ENCODE measurements at places on chromosomes 7 and 10.
A peak's percentile ranks its signal among the peaks of the same experiment; 100 is the strongest.

DNA sequence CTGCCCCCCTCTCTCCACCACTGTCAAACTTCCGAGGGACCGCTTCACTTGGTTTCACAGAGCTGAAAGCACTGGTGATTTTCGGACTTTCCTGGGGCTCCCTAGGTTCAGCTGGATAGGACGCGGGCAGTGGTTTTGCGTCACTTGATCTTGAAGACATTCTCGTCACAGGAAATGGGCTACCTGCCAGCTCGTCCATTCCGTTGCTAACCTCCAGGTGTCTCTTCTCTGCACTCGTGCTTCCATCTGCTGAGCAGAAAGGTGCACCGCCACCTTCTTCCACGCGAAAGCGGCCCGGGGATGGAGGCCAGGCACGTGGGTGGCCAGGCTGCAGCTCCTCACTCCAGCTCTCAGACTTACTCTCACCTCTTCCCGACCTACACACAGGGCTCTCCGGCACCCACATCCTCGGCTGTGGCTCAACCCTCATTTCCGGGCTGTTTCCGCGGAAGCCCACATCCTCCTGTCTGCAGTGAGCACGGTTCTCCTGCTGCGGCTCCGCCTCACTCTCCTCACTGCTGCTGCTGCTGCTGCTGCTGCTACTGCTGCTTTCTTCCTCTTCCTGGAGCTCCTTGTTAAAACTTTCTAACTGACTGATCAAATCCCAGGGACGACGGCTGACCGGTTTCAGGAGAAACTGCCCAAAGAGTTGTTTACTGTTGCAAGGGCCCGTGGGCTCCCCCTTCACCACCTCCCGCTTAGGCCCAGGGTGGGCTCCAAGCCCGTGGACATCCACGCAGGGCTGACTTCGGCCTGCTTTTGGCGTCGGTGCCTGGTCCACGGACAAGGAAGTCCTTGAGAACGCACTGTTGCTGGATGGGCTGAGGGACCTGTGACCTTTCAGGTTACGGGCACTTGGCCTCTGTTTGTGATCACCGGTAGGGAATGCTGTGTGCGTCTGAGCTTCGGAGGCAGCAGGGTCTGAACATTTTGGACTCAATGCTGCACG, 32.1 kb downstream of the JCAD start:
- DNase-seq, result no peak

DNA sequence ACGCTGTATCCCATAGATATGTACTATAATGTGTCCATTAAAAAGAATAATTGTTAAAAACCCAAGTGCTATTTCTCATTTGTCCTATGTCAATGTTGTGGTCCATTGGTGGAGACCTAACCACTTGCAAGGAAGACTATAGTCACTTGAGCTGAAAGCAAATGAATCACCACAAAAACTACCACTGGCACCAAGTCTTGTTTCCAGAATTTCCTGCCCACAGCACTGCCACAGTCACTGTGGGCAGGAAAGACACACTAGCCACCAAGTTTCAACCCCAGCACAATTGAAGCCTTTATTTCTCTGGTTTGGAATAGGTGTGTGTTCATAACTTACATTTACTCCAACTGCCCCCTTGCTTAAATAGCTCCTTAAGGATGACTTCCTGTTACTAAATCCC, 12.4 kb downstream of the DIP2C start:
- no peak for DNase-seq

DNA sequence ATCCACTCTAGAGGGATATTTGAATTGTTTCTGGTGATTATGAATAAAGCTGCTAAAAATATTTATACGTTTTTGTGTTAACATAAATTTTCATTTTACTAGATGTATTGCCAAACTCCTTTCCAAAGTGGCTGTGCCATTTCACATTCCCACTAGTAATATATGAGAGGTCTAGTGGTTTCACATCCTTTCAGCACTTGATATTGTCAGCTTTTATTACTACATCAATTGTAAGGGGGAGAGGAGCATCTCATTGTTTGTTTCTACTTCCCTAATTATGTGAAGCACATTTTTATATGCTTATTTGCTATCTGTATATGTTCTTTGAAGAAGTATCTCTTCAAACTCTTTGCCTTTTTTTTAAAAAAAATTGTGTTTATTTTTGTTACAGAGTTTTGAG, 184.5 kb downstream of the ADK start:
- DNase-seq, result no peak

GRCh38 chr10:60209874-60210570, 179.7 kb downstream of the ANK3 start:
- no peak for DNase-seq

- DNase-seq, result no peak
These were observed 14.4 kb upstream of the STARD3NL start for GRCh38 chr7:38163671-38164070.

DNA sequence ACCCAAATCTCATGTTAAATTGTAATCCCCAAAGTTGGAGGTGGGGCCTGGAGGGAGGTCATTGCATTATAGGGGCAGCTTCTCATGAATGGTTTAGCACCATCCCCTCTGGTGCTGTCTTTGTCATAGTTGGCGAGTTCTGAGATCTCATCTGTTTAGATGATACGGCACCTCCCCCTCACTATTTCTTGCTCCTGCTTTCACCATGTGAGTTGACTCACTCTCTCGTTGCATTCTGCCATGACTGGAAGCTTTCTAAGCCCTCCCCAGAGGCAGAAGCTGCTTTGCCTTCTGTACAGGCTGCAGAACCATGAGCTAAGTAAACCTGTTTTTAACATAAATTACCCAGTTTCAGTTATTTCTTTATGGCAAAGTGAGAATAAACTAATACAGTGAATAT, 18.9 kb upstream of the ZNF138 start:
- DNase-seq, result peak; percentile 7

GRCh38 chr10:15744217-15744865, 24.6 kb upstream of the ITGA8 start:
- DNase-seq, result peak; percentile 56

DNA sequence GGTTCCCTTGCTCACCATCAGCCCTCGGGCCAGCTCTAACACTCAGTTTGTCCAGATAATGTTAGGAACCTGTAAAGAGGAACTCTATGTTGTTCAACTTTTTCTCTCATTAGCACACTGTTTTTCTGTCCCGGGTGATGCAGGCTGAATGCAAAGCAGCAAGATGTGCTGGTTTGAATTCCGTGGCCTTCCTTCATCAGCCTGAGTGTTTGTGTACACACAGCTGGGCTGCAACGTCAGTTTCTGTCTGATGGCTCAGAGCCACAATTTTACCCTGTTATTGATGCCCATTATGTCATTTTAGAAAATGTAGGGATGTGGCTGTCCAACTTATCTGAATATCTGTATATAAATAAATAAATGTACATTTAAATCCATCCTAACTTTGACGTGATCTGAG, 152.0 kb downstream of the PLPP4 start:
- no peak for DNase-seq

DNA sequence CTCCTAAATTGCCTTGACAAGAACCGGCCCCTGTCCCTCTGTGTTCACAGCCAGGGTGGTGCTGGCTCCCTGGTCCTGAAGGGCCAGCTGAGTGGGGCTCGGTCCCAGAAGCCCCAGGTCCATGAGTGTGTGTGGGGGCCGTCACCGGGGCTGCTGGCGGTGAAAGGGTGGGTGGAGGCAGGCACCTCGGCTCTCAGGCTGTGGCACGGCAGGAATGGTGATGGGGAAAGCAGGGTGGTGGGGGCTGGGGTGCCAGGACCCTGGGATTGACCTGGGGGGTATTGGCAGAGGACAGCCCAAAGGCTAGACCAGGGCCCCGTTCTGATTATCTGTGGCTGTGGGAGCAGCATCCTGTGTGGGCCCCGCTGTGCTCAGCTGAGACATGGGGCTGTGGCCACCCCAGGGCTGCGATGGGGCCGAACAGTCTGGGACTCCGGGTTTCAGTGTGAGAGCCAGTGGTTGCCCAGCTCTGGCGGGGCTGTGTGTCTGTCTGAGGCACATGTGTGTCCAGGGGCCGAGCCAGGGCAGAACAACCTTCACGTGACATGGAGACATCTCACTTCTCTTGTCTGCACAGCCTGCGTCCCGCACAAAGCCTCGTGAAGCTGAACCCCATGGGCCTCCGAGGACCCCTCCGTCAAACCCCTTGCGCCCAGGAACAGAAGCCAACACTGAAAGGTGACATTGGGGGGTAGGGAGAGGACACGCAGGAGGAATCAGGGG, 144.2 kb downstream of the ELFN1 start:
- DNase-seq, result no peak

GRCh38 chr7:144907577-144907976, 71.7 kb upstream of the TPK1 start:
- no peak for DNase-seq

- DNase-seq, result peak; percentile 20
These were observed 147.6 kb downstream of the GPR85 start for GRCh38 chr7:112938863-112939573.

DNA sequence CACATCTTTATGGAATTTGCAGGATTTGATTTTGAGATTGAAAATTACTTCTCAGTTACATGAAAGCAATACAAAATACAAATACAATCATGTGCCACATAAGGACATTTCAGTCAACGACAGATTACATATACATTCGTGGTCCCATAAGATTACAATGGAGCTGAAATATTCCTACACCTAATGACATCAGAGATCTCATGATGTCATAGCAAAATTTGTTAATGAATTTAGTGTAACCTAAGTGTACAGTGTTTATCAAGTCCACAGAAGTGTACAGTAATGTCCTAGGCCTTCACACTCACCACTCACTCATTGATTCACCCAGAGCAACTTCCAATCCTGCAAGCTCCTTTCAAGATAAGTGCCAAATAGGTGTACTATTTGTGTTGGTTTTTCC, 126.5 kb downstream of the GPAM start:
- DNase-seq, result no peak

- DNase-seq, result no peak
These were observed 200.5 kb upstream of the HPS1 start for GRCh38 chr10:98646998-98647917.

GRCh38 chr10:79170993-79171392, 102.2 kb downstream of the ZMIZ1 start:
- DNase-seq, result no peak

- peak; percentile 14 for DNase-seq
These were observed 58.8 kb upstream of the LANCL2 start for GRCh38 chr7:55306331-55306730.

- no peak for DNase-seq
These were observed 2.0 kb upstream of the ATRNL1 start for GRCh38 chr10:115091161-115091560.

- no peak for DNase-seq
These were observed 506.5 kb upstream of the SEMA3D start for GRCh38 chr7:85693326-85693725.

DNA sequence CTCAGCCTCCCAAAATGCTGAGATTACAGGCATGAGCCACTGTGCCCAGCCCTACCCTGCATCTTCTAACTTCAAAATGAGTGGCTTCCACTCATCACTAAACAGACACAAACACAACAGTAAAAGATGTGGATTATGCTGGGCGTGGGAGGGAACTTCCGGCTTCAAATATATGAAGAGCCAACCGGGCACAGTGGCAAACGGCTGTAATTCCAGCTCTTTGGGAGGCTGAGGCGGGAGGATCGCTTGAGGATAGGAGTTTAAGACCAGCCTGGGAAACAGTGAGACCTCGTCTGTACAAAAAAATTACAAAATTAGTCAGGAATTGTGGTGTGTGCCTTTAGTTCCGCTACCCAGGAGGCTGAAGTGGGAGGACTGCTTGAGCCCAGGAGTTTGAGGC, 92.2 kb upstream of the GNA12 start:
- DNase-seq, result no peak

GRCh38 chr7:73918926-73919693, 58.2 kb downstream of the TMEM270 start:
- no peak for DNase-seq

DNA sequence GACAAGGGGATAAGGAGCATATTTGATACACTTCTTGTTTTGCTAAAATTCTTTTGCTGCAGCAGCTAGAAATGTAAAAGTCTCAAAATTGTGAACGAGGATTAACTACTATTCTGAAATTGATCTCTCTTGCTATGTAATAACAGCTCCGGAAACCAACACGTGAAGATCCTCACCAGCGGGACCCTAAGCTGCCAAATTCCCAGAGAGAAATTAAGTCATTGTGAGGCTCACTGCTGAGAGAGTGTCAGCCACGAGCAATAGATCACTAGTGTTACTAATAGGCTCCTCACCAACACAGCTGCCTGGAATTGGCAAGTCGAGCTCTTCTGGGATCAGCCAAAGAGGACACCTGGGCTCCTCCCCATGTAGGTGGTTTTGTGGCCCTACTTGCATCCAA, 5.6 kb upstream of the VWA2 start:
- no peak for DNase-seq

- DNase-seq, result no peak
These were observed 94.8 kb upstream of the ZNF804B start for GRCh38 chr7:88664630-88665233.

GRCh38 chr7:22853674-22854157, 31.1 kb upstream of the TOMM7 start:
- DNase-seq, result no peak

- DNase-seq, result no peak
These were observed 64.5 kb upstream of the CACNA2D1 start for GRCh38 chr7:82507976-82508677.

Measured in IMR-90 (cell line).